C1 segment of cervical spinal cord (tissue), 14 donors: ENCODE measurements at places on chromosomes 1 and 21.

- no peak for DNase-seq
These were observed 11.6 kb upstream of the SAMD11 start for GRCh38 chr1:911875-912739.

DNA sequence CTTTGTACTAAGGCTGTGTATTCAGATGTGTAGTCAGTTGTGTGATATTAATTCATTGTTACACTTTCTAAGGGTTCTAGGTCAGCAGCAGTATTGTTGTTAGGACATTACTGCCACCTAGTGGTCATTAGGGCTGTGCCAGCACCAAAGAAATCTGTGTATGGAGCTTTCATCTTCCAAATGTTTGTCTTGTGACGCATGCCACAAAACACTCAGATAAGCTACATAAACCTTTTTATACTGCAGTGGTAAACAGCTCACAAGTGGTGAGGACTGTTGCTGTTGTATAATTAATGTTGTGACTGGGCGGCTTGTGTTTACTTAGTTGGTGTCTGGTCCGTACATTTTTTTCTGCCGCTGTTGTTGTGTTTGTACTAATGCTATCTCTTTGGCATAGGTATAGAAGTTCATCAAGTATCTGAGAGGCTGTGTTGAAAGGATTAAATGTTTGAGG is 51.7 kb downstream of the S1PR1 start:
- no peak for DNase-seq

GRCh38 chr21:30257773-30258172 is 25.0 kb downstream of the KRTAP24-1 start:
- no peak for DNase-seq

GRCh38 chr1:5514527-5515183 is 477.6 kb downstream of the NPHP4 start:
- peak; percentile 20 for DNase-seq

DNA sequence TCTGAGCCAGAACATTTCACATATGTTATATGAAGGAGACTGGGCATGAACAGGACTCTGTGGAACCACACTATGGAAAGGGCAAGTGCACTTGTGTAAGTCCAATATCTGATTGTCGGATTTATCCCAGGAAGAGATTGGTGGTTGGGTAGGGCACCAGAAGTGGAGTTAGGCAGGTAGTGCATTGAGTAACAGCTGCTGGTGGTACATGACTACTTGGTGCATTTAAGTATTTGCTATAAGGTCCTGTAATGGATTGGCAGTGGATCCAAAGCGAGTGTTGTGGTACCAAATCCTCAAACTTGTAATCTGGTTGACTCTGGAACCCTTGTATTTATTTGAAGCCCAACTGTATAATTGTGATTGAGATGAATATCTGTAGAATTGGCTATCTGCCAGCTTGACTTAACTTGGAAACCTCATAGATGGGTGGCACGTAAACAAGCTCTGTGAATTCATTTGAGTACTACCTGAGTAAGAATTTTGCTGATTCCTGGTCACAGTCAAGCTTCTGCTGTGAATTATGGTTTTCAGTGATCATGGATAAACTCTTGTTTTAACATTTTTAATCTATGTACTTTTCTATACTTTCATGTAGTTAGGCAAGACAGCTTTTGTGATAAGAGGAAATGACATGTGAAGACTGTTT is 21.1 kb downstream of the UBAP2L start:
- DNase-seq = no peak

- DNase-seq = no peak
These were observed 423.6 kb downstream of the HLX start for GRCh38 chr1:221302810-221303209.

DNA sequence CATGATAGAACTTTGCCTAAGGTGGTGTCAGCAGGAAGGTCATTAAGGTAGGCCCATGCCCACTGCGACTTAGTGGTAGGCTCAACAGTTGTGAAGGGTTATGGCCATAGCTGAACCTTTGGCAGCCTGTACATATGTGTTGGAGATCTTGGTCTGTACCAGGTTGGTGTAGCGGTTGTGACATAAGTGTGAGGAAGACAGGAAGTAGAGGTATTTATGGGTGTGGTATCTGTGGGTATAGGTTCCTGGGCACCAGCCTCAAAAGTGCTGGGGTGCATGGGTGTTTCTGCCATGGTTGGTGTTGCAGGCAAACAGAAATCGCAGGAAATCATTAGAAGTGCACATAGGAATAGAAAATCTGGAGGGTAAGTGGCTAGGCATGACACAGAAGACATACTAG is 18.6 kb upstream of the LRIF1 start:
- DNase-seq = no peak

DNA sequence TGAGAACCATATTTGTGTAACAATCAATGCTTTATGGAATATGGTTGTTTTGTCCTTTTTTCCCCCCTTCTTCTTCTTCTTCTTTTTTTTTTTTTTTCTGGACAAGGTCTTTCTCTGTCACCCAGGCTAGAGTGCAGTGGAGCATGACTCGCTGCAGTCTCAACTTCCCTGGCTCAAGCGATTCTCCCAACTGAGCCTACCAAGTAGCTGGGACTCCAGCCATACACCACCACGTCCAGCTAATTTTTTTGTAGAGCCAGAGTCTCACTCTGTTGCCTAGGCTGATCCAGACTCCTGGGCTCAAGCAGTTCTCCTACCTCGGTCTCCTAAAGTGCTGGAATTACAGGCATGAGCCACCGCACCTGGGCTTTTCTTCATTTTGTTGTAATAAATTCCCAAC is 86.7 kb downstream of the FMN2 start:
- no peak for DNase-seq

DNA sequence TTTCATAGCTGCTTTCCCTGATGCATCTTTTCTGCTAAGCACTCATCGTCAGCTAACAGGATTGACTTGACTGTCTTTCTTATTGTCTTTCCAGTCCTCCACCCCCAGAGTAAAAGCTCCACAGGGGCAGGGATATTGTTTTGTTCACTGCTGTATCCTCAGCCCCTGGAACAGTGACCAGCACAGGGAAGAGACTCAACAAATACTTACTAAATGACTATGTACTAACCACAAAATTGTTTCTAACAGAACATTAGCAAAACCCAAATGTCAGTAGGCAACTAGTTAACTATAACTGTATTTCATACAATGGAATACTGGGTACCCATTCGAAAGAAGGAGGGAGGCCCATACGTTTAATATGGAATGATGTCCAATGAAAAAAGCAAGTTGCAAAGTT is 53.0 kb downstream of the BCAR3 start:
- DNase-seq = no peak

DNA sequence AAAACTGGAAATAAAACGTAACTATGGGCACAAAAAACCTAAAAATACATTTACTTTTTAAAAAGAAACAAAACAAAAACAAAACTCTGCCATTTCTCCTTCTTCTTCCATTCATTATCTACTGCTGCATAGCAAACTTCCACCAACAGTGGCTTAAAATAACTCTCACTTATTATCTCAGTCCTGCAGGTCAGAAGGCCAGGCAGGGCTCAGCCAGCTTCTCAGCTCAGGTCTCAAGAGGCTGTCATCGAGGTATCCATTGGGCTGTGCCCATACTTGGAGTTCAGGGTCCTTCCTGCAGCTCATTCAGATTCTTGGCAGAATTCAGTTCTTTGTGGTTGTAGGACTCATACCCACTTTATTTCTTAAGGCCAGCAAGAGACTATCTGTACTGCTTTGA is 352.7 kb upstream of the PLD5 start:
- DNase-seq = no peak
